Vagina (tissue), 2 donors: ENCODE measurements at places on chromosomes 16 and 17. TPM values are rescaled to one million over a fixed set of nuclear protein-coding genes. Genes with fewer than 3 reads are reported as not detected.

- H3K4me1 ChIP-seq, result no peaks in the 10 kb centered on the region
- DNase-seq, result no peak
- no peak overlapping the region for H3K27ac ChIP-seq
- no peaks in the 10 kb centered on the region for H3K27me3 ChIP-seq
These were observed 6.1 kb downstream of the OR1A1 start for GRCh38 chr17:3213587-3213986.

The AGRP gene
- not detected for total RNA-seq

The HS3ST2 gene
- total RNA-seq, result 11.8 TPM

The GCGR gene
- not detected for total RNA-seq

The HLF gene
- 14.7 TPM for total RNA-seq

The CDRT15L2 gene
- not detected for total RNA-seq

DNA sequence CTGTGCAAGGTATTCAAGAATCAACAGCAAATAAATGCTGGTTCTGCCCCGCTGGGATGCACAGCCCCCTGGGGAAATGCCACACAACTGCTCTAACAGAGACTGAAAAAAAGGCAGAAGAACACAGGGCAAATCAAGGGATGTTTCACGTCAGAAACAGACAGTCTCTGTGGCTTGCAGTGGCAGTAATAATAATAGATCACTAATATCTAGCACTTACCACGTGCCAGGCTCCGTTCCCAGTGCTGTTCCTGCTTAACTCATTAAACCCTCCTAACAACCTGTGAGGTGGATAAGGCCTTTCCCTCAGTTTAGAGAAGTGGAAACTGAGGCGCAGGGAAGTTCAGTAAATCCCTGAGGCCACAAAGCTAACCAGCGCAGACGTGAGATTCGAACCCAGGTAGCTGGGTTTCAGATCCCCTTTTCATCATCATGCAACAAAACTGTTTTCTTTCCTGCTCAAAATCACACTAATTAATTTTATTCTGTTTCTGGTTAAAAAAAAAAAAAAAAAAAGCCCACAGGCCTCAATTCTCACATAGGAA, 36.7 kb downstream of the ARHGAP17 start:
- peak overlapping the region; percentile 27 for H3K27ac ChIP-seq
- DNase-seq, result no peak
- peaks cover 31% of the 10 kb centered on the region for H3K36me3 ChIP-seq

GRCh38 chr16:85519540-85520231, 93.4 kb upstream of the GSE1 start:
- no peak for DNase-seq
- H3K36me3 ChIP-seq, result no peaks in the 10 kb centered on the region
- no peaks in the 10 kb centered on the region for H3K27me3 ChIP-seq
- no peak overlapping the region for H3K27ac ChIP-seq
